ENCODE measurements at places on chromosomes 1 and 21.

DNA sequence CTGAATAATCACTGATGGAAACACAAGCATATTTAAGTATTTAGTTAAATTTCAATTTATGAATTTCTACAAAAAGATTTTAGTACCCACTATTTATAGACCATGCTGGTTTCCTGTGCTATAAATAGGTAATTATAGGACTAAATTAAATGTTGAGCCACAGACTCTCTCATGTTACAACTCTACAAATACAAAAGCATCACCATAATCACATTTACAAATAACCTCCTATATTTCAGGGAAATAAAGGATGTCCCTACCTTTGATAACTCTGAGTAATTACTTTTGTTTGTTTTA, 32.6 kb upstream of the CCDC190 start:
- DNase-seq = no peak

- DNase-seq = no peak
Measured at GRCh38 chr1:85321237-85321964, 45.0 kb upstream of the BCL10 start.

GRCh38 chr21:36852293-36852692, 114.2 kb downstream of the HLCS start:
- DNase-seq = no peak

- no peak for DNase-seq
Measured at GRCh38 chr1:1260843-1261560, 12.7 kb downstream of the UBE2J2 start.

- DNase-seq = no peak
Measured at GRCh38 chr21:46634966-46635323, 529 bp upstream of the PRMT2 start.

GRCh38 chr1:10866321-10867093, 70.1 kb upstream of the CASZ1 start:
- DNase-seq = peak; percentile 46

GRCh38 chr1:8560611-8561544, 243.0 kb downstream of the SLC45A1 start:
- DNase-seq = peak; percentile 76

GRCh38 chr1:99768104-99768503, 1.7 kb upstream of the FRRS1 start:
- DNase-seq = no peak

DNA sequence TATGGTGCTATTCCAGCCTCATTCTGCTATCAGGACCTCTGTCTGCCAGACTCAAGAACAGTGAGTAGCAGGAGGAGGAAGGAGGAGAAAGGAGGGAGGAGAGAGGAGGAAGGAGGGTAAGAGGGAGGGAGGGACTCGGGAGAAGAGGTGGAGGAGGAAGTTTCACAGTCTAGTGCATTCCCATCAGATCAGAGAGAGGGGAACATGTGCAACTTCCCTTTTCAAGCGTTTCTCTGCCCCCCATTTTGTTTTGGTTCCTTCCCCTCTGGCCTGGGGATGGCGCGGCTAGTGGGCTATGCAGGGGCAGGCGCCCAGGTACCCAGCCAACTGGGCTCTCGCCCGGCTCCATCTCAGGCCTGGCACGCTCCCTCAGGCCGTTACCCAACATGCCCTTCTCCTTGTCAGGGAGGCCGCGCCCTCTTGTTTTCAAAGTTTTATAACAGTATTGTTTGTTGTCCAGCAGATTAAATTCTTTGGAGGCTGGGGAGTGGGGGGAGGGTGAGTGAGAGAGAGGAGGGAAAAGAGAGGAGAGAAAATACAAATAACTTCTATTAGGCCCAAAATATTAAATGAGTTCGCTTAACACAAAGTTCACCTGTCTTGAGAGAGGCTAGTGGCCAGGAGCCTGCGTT, 56.0 kb downstream of the CD46 start:
- no peak for DNase-seq

GRCh38 chr1:167120899-167121298, 27.0 kb downstream of the STYXL2 start:
- peak; percentile 58 for DNase-seq

DNA sequence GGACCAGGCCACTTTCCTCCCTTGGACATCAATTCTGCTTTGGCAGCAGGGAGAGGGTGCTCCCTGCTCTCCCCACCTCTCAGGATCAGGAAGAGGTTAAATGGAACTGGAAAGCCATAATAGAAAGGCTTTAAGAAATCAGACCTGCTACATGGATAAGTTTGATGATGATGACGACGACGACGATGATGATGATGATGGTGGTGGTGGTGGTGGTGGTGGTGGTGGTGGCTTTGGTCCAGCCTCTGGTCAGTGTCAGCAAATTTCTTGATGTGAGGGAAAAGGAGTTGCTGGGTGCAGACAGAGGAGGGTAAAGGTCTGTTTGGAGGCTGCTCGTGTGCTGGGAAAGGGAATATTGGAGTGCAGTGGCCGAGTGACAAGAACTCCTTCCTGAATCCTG, 36.8 kb downstream of the VWA5B1 start:
- no peak for DNase-seq

DNA sequence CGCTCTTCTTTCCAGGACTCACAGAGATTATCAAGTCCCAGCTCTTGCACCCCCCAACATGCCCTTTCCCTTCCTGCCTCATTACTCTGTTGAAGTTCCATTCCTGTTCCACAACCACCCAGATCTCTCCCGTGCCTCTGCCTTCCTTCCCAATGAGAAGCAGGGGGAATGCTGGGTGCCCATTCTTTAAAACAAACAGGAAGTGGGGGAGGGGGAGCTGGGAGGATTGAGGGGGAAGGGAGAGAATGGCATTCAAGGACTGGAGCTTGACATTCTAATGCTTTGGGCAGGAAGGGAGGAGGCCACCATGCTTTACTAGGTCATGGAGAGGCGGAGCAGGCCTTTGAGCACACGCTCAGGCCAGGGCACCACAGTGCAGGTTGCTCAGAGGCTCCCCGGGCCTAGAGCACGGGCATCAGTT, 150.3 kb upstream of the IRF2BP2 start:
- DNase-seq = no peak

GRCh38 chr1:205172729-205173366, 38.7 kb downstream of the DSTYK start:
- no peak for DNase-seq

GRCh38 chr1:185556561-185556960, 177.6 kb upstream of the HMCN1 start:
- no peak for DNase-seq

DNA sequence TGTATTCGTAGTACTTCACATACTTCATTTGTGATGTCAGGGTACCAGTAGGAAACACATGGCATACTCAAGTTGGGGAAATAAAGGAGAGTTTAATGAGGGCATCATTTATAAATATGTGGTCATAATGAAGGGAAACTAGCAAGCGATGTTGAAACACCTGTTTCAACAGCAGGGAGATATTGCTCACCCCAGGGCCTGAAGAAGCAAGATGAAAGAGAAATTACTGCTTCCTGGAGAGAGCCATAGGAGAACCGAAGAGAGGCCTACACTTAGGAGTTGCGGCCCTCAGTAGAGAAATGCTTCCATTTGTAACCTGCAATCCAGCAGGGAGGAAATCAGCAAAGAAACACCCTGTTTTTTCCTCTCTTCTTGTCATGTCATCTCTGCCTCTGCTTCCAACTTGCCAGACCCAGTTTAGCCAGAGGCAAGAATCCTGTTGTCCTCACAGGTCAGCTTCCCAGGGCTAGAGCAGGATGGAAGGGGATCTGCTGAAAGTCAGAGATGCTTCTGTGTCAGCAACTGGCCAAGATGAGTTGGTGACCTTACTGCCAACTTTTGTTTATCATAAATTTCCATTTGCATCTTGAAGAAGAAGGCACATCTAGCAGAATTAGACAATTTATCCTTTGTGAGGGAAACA, 67.6 kb upstream of the TSPAN2 start:
- DNase-seq = no peak

DNA sequence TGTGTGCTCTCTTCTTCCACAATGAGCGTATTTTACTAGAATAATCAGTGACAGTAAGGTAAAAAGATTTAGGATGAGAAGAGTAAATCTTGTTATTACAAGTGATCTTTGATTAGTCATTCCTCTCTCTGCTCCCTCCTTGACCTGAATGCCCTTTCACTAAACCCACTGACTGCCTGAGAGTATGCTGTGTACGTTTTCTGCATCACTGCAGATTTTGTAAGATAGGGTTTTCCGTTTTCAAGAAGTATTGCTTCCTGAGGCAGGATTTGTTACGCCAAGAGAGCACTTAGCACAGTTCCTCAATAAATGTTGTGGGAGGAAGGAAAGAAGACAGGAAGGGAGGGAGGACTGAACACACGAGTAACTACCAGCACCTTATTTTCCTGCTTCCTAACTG, 7.7 kb upstream of the LAMB3 start:
- DNase-seq = peak; percentile 17

GRCh38 chr1:40932006-40932405, 47.5 kb upstream of the CTPS1 start:
- no peak for DNase-seq

DNA sequence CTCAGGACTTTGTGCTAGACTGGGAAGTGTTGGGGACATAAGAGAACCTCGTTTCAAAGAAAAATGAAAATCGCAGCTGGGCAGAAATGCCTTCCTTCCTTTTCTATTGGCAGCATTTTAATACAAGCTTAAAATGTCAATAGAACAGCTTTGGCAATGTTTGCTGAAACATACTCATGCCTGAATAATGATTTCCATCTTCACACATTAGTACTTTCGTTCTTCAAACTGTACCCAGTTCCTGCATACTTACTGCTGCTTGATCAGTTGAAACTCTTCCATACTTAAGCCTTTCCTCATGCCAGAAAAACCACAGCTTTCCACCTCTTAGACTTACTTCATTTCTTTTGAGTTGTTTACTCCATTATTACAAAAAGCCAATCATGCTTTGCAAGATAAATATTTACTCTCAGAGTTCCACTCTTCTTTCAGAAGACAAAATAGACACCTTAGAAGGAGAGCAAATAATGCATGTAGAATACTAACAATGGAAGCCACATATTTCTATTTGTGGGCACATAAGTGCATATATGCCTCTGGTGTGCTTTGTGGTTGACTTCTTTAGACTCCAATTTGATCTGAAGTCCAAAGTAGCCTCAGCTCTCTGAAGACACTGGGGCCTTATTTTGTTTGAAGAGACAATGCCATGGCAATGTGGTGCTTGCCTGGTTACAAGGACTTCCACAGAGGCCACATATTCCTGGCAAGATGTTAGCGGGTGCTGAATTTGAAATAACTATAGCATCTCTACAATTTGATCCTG, 22.7 kb upstream of the CD55 start:
- DNase-seq = no peak

- no peak for DNase-seq
Measured at GRCh38 chr1:172351754-172352161, 68.7 kb upstream of the C1orf105 start.

DNA sequence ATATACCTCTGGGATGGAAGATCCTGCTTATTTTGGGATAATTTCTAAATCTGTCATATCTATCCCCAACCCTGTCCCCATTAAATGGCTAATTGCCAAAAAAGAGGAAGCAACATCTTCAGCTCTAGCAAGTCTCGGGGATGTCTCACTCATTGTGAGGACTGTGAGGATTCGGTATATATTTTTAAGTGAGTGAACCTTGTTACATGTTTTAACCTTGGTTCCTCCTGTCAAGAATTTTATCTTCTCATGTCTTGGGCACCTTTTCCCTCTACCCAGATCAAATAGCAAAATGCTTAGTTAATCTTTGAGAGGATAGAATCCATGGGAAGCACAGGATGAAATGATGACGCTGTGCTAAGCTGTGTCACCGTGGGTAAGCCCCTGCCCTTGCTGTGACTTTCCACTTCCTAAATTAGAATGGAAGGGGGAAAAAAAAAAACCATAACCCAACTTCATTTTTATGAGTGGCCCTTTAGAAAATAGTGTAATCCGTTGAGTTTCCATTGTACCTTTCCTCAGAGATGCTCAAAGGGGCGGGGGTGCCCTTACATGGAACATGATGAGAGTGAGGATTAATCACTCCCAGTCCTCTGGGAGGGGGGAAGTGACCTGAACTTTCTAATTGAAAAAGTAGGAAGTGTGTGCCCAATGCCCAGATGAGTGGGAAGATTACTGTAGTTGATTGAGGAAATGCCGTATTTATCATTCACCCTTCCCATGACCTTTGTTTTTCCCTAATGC, 7.6 kb downstream of the ATP1A1 start:
- DNase-seq = no peak

DNA sequence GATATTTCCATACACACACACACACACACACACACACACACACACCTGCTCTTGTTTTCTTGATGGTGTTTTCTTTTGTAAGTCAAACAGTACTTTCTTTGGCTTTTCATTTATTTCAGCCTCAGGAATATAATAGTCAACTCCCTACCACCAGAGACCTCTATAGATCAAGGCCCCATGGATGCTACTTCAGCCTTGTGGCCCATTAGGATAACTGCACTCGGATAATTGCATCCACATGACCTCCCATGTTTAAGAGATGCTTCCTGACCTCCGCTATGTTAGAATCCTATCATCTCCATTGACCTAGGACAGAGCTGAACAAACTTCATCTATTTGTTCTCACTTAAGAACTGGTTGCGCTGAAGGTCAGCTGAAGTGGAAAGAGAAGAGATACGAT, 1094.0 kb upstream of the B3GALT2 start:
- no peak for DNase-seq

DNA sequence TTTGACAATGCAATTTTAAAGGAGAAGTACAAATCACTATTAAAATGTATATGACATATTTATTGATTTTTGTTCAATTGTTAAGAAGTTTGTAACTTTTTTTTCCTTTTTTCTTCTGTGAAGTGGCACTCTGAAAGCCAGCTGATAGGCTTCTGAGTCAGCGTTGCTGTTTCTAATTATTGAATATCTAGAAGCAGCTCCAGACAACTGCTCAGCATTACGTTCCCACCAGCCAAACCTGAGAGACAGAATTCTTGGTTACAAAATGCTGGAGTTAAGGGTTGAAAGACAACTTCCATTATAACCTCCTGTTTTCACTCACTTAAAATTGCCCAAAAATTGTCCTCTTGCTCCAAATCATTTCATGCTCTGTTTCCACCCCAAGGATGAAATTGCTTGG, 31.4 kb upstream of the LMX1A start:
- DNase-seq = no peak

GRCh38 chr21:15823486-15824150, 93.8 kb downstream of the USP25 start:
- peak; percentile 64 for DNase-seq

- DNase-seq = no peak
Measured at GRCh38 chr1:44453798-44454349, 48.8 kb downstream of the RNF220 start.

DNA sequence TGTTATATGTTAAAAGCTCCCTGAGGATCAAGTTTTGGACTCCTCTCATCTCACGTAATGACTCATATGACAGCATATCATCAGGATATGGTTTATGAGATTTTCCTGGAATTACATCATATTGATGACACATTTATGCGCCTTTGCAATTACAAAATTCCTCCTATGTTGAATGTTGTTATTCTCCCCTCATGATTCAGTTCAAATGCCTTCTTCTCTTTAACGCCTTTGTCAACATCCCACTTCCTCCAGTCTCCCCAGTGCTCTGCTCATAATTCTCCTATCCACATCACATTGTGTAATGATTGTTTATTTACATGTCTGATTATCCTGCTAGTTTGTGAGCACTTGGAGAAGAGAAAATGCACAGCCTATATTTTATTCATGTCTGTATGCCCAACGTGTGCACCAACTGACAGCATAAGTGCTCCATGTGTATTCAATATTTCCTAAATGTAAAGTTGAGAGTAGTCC, 80.9 kb upstream of the BACH1 start:
- no peak for DNase-seq
